GM12878 (cell line): ENCODE measurements at places on chromosomes 1 and 21. TPM values are rescaled to one million over a fixed set of nuclear protein-coding genes. Genes with fewer than 3 reads are reported as not detected.

The GJB5 gene
- not detected in 2 replicates for total RNA-seq

GRCh38 chr1:245704765-245705164 lies 550.0 kb downstream of the KIF26B start:
- DNase-seq, result no peak

- DNase-seq, result no peak
Observed at GRCh38 chr21:21301013-21301412, 302.8 kb downstream of the NCAM2 start.

The ALX3 gene
- total RNA-seq, result not detected in 2 replicates

- no peak for DNase-seq
Observed at GRCh38 chr1:245263529-245264095, 108.8 kb downstream of the KIF26B start.

The B3GALT2 gene
- not detected in 2 replicates for total RNA-seq

The PDZK1IP1 gene
- total RNA-seq, result not detected in 2 replicates

DNA sequence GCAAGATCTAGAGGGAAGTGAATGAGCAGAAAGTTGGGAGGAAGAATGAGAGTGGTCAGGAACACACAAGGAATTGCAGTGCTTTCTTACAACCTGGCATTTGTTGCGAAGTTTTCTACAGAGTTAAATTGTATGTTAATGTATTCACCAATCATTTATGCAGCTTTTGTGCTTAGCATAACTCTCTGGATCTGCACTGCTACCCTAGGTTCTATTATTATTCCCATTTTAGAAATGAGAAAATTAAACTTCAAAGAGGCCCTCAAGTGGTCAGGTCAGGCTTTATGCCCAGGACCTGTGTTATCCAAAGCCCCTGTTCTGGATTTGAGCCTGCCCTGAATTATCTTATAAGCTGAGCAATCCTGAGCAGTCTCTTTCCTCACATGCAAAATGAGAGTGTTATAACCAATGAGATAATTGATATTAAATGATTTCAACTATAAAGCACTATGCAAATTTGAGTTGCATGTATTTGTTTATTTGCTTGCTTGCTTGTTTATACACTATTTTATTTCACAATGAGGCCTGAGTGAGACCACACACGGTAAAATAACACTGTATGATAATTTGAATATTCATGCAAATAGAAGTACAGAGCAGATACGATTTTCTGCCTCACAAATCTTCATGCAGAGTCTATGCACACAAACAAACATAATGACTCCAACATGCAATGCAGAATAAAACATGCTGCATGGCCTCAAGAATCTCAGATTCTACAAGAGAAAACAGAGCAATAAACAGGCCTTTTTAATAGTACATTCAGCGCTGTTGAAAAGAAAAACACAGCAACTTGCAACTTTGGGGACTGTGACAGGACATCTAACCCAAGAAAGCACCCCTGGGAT lies 323.0 kb downstream of the PLPP3 start:
- DNase-seq, result no peak

- DNase-seq, result no peak
Observed at GRCh38 chr1:33221385-33221758, 34.9 kb upstream of the ZNF362 start.

- DNase-seq, result no peak
Observed at GRCh38 chr1:23563755-23564374, 4.6 kb upstream of the ID3 start.

DNA sequence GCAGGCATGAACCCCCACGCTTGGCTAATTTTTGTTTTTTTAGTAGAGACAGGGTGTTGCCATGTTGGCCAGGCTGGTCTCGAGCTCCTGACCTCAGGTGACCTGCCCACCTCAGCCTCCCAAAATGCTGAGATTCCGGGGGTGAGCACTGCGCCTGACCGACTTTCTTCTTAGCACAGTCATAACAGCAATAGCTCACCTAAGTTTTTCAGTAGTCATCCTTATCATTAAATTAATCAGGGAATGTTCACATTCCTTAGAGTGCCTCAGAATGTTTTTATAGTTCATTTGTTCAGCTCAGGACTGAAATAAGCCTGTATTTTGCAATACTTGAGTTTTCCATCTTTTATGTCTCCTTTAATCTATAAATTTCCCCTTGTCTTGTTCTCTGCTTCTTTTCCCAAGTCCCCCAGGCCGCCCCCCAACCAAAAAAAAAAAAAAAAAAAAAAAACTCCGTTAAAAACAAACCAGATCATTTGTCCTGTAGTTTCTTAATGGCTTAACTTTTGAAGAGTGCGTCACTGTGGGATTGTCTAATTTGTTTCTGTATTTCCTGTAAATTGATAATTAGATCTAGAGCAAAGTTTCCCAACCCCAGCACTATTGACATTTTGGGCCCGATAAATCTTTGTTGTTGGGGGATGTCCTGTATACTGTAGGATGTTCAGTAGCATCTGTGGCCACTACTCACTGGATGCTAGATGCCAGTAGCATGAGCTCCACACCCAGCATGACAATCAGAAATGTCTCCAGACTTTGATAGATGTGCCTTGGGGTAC lies 120.7 kb downstream of the ITSN1 start:
- DNase-seq, result no peak

- DNase-seq, result no peak
Observed at GRCh38 chr21:33659568-33659949, 17.3 kb downstream of the ITSN1 start.

The ACTA1 gene
- total RNA-seq, result not detected in 2 replicates

DNA sequence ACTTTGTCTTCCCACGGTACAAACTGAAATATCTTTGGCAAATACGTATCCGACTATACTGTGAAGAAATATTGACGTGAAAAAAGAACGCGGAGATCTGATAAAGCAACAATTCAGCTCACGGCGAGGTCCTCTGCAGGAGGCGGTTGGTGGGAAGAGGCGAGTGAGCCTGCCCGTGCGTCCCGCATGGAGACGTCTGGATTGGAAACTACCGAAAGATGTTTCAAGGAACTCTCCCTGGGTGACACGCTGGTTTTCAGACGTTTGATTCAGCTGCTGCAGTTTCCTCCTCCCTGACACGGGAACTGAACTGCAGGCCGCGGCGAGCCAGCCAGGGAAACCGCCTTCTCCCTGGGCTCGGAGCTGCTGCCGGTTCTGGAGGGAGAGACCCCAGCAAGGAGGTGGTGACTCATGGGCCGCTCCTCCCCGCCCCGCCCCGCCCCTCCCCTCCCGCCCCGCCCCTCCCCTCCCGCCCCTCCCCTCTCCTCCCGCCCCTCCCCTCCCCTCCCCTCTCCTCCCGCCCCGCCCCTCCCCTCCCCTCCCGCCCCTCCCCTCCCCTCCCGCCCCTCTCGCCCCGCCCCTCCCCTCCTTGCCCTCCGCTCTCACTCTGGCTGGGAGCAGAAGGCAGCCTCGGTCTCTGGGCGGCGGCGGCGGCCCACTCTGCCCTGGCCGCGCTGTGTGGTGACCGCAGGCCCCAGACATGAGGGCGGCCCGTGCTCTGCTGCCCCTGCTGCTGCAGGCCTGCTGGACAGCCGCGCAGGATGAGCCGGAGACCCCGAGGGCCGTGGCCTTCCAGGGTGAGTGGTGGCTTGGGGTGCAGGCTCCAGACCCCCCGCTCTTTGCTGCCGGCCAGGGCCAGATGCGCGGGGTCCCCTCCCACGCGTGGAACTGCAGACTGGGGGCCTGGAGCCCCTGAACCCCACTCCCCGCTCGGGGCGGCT lies at the start of gene COL6A1:
COL6A1 (plus strand) TSS at position 620 of the 941 bp plus-strand sequence; CDS start at position 701, 81 bp downstream.
- no peak for DNase-seq

DNA sequence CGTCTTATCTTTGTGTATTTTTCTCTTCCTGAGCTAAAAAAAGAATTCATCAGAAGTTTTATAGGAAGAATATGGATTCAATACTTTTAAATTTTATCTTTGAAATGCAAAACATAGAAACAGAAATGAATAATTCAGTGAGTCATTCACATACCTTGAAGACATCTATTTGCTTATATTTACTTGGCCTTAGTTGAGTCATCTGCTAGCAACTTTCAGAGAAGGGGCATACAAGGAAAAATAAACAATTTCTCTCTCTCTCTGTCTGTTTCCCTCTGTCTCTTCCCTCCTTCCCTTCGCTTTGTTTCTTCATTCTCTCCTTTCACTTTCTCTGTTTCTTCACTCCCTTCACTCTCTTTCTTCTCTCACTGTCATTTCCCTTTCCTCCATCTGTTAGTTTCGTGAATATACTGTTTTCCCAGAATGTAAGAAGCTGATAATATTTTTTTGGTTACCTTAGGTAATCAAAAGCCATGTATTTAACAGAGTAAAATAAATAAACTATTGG lies 477.2 kb downstream of the BRINP3 start:
- no peak for DNase-seq

The FMOD gene
- 0.19 and 0.26 TPM in 2 replicates for total RNA-seq

- DNase-seq, result no peak
Observed at GRCh38 chr1:229665912-229666558, 40.0 kb downstream of the URB2 start.

The CLEC20A gene
- not detected in 2 replicates for total RNA-seq

- DNase-seq, result no peak
Observed at GRCh38 chr1:227945891-227946623, 1.7 kb downstream of the WNT9A start.

DNA sequence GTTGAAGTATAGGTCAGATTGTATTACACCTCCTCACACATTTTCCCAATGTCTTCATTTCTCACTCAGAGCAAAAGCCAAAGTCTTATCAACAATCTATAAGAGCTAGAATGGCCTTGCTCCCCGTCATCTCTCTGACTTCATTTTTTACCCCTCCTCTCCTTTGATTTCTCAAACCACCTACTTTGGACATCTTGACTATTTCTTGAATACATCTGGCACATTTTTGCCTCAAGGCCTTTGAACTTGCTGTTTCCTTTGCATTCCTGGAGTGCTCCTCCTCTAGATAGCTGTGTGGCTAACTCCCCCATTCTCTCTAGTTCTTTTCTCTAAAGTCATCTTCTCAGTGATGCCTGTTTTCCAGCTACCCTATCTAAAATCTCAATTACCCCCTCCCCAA lies 7.2 kb upstream of the XCL2 start:
- no peak for DNase-seq

- DNase-seq, result no peak
Observed at GRCh38 chr1:20834192-20834591, 47.1 kb upstream of the HP1BP3 start.

GRCh38 chr1:58149271-58149812 lies 397.2 kb downstream of the OMA1 start:
- DNase-seq, result no peak

The SPATA21 gene
- total RNA-seq, result 0.05 TPM in 2 replicates

DNA sequence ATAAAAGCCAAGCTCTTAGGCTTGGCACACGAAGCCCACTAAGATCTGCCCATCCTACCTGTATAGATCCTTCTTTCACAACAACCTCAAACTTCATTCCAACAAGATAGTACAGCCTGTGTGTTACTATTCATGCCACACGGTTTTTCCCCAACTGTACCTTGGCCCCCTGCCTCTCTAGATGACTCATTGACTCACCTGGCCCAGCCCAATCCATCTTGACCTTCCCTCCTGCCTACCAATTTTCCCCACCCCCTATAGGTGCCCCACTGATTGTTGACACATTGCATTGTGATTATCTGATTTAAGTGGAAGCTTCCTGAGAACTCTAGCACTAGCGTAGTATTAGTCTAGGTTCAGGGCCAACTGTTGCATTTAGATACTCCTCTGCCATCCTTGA lies 2.0 kb upstream of the CD101 start:
- no peak for DNase-seq

GRCh38 chr1:77339326-77339725 lies 57.5 kb downstream of the AK5 start:
- no peak for DNase-seq

- DNase-seq, result no peak
Observed at GRCh38 chr1:168081373-168082007, 55.2 kb downstream of the GPR161 start.

DNA sequence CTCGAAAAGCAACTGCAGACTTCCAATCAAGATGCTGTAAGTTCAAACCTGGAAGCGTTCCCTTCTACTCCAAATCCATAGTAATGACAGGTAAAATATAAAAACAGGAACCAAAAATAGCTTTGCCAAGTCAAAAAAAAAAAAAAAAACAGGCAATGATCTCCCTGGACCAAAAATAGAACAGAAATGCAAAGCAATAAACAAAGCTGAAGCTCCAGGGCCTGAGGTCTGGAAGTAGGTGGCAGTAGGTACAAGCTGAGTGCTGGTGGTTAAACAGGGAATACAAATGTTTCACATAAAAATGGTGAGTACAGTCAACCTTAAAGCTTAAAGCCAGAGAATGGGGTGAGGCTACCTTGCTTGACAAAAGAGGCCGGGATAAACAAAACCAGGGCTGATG lies 610.8 kb downstream of the SMYD3 start:
- no peak for DNase-seq

- no peak for DNase-seq
Observed at GRCh38 chr1:18805150-18805879, 54.1 kb downstream of the TAS1R2 start.

GRCh38 chr21:17003763-17004373 lies 509.0 kb upstream of the CXADR start:
- DNase-seq, result no peak

The KCNQ4 gene
- total RNA-seq, result 0.18 and 0.21 TPM in 2 replicates

DNA sequence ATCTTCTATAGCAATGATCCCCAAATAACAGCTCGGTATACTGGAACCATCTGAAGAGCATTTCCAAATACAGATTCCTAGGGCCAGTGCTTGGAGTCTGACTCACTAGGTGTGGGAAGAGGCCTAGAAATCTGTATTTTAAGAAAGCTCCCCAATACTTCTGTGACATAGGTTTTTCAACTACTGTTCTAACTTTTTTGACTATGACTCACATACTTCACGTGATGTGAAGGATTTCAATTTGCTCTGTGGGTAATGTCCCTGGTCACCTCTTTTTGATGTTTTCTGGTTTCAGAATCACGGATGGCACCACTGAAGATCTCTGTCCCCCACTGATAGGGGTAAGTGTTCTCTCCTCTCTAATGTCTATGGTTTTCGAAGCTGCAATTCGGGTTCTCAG lies 11.0 kb downstream of the ORC1 start:
- no peak for DNase-seq

DNA sequence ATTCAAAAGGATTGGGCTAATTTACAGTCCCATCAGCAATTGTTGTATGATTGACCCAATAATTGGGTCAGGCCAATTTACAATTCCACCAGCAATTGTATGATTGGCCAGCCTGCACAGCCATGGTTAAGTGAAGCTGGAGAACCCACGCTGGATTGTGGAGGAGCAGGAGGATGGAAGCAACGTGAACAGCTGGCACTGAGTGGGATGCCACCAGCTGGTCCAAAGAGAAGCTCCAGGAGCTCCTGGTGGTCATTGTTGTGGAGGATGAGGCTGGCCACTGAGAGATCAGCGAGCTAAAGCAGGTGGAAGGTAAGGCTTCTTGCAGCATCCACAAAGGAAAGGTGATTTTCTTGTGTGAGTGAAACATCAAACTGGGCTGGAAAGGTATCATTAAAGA lies 23.2 kb upstream of the EFCAB14 start:
- DNase-seq, result no peak

DNA sequence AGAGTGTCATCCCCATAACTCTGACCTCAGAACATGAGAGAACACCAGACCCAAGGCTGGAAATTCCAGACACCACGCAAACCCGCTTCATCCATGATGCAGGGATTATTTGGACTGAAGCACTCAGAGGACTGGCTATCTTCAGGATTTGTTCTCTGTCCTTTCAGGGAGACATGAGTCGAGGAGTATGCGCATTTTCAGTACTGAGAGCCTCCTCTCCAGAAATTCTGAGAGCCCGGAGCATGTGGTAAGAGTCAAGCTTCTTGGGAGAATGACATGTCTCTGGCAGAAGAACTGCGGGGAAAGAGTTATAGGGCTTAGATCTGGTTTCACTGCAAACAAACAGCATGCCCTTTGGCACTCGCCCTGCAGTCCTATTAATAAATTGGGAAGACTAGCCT lies 6.9 kb downstream of the LAX1 start:
- DNase-seq, result no peak

GRCh38 chr1:183385340-183386144 lies 32.6 kb downstream of the NMNAT2 start:
- no peak for DNase-seq

- DNase-seq, result no peak
Observed at GRCh38 chr1:205041001-205041715, 1.9 kb upstream of the CNTN2 start.
